ENCODE measurements at places on chromosomes 4 and X. TPM values are rescaled to one million over a fixed set of nuclear protein-coding genes. Genes with fewer than 3 reads are reported as not detected.

- no peak overlapping the region for H3K4me3 ChIP-seq
- H3K27me3 ChIP-seq, result no peaks in the 10 kb centered on the region
- H3K36me3 ChIP-seq, result no peaks in the 10 kb centered on the region
- H3K27ac ChIP-seq, result no peak overlapping the region
- no peak for DNase-seq
Observed at GRCh38 chrX:38857736-38858523, 56.7 kb downstream of the MID1IP1 start.

- no peaks in the 10 kb centered on the region for H3K4me1 ChIP-seq
- no peak overlapping the region for H3K27ac ChIP-seq
- no peak for DNase-seq
- no peak overlapping the region for H3K4me3 ChIP-seq
- H3K27me3 ChIP-seq, result no peaks in the 10 kb centered on the region
Observed at GRCh38 chr4:87961993-87962392, 13.5 kb upstream of the SPP1 start.

DNA sequence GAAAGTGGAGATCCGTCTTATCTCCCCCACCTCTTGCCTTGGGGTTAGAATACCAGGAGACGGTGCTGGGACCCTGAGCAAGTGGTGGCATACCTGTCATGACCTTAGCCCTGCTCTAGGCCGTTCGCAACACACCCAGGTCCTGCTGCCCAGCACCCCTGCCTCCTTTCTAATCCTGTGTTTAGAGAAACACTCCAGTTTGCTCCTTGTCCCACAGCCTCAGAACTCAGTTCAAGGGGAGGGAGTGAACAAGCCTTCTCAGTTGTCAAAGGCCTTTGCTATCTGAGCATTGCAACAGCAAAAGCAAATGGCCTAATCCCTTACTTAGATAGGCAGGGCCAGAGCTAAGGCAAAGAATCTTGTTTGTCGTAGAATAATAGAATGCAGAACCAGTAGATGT, 67.9 kb downstream of the CHRNA9 start:
- no peaks in the 10 kb centered on the region for H3K4me1 ChIP-seq
- DNase-seq, result no peak
- no peaks in the 10 kb centered on the region for H3K36me3 ChIP-seq
- no peak overlapping the region for H3K27ac ChIP-seq
- no peak overlapping the region for H3K4me3 ChIP-seq

DNA sequence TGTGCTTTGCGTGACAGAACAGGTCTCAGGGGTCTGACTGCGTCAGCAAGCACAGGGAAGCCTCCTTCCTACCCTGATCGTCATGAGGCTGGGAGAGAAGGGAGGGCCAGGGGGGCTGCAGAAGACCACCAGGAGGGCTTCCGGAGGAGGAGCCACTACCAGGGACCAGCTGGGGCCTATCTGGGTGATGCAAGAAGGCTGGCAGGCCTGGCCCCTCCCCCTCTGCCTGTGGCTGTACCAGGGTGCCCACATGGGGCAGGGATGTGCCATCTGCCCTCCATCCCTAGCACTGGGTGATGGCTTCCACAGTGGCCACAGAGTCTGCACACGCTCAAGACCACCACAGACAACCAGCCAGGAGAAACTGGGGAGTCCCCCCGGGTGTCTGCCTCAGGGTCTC, 116.4 kb upstream of the NKX1-1 start:
- H3K36me3 ChIP-seq, result no peaks in the 10 kb centered on the region
- H3K27me3 ChIP-seq, result peaks cover 3% of the 10 kb centered on the region
- no peak for DNase-seq
- H3K4me3 ChIP-seq, result no peak overlapping the region

- H3K27me3 ChIP-seq, result no peaks in the 10 kb centered on the region
- no peak for DNase-seq
- no peaks in the 10 kb centered on the region for H3K4me1 ChIP-seq
- no peak overlapping the region for H3K4me3 ChIP-seq
- no peaks in the 10 kb centered on the region for H3K36me3 ChIP-seq
Observed at GRCh38 chr4:72842323-72842722, 227.2 kb downstream of the COX18 start.

DNA sequence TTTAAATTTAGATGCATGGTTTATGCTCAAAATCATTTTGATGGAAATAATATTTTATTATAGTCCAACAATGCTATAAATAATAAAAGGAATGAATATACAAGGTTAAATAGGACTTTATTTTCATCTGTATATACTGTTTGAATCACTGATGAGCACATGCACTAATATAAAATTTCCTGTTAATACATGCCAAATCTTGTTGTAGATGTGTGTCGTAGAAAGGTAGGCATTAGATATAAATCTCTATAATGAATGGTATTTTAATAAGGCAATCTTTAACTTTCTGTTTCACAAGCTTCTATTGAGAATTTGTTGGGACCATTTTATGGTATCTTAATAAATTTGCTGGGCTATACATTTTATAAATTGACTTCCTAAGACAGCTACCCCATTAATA, 868.8 kb downstream of the CCSER1 start:
- no peak for DNase-seq
- H3K36me3 ChIP-seq, result no peaks in the 10 kb centered on the region
- no peak overlapping the region for H3K27ac ChIP-seq
- H3K4me1 ChIP-seq, result no peaks in the 10 kb centered on the region

- H3K27ac ChIP-seq, result no peak overlapping the region
- no peak overlapping the region for H3K4me3 ChIP-seq
- no peaks in the 10 kb centered on the region for H3K4me1 ChIP-seq
- H3K36me3 ChIP-seq, result no peaks in the 10 kb centered on the region
Observed at GRCh38 chr4:54842226-54842625, 184.5 kb downstream of the KIT start.

- H3K27ac ChIP-seq, result no peak overlapping the region
- no peaks in the 10 kb centered on the region for H3K4me1 ChIP-seq
- no peaks in the 10 kb centered on the region for H3K36me3 ChIP-seq
Observed at GRCh38 chr4:5926598-5926997, 33.7 kb upstream of the CRMP1 start.

The SSX4 gene
- not detected for total RNA-seq

All from naive thymus-derived CD4-positive, alpha-beta T cell (primary cell).